ENCODE measurements at places on chromosomes 2 and 18. TPM values are rescaled to one million over a fixed set of nuclear protein-coding genes. Genes with fewer than 3 reads are reported as not detected.

Gene RTP5
- not detected for total RNA-seq

DNA sequence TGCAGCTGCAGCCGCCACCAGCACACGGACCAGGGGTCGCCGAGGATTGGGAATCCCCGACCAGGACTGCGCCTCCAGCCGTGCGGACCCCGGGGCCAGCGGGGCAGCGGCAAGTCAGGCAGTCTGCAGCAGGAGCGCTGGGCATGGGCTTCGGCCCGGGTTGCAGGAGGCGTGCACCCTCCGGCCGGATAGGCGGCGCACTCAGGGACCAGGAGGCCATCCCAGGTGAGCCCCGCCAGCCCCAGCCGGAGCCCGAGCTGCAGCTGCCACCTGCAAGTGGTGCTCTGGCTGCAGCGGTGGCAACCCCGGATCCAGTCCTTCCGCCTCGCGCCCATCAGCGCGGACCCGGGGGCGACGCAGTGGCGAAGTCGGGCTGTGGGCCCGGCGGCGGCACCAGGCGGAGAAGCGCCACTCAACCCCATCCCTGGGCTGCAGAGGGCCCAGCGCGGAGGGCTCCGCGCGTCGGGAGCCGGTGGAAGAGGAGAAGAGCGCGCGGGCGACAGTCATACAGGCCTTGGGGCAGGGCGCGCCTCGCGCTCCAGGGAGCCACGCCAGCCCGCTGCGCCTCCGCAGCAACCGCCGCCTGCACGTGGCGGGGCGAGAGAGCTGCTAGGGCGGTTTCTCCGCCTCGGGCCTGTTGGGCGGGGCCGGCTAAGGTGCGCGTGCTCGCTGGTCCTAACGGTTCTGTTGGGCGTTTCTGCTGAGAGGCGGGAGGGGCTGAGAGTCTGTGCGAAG lies 73.8 kb downstream of the RPIA start:
- DNase-seq = no peak

Gene CFAP65
- total RNA-seq = not detected

GRCh38 chr2:188974164-188974563 lies at the start of gene COL3A1:
TSS of gene COL3A1 (plus strand) at chr2:188974373. CDS start at chr2:188974490, 117 bp downstream.
- DNase-seq = no peak

DNA sequence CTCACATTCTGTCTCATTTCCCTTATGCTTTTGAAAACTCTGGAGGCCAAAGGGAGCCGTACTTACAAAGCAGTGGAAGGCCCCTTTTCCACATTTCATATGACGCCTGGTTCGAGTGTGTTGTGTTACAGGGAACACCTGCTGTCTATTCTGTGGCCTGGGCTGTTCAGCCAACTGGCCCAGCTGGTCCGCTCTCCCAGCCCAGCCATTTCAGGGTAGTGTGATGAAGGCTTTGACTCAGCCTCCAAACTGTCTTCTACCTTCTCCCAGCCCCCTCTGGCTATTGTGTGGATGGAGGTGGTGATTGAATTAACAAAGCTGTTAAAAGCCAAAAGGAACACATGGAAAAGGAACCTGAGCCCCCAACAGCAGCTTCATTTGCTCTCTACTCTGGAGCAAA lies 233.8 kb downstream of the ICOS start:
- DNase-seq = no peak

DNA sequence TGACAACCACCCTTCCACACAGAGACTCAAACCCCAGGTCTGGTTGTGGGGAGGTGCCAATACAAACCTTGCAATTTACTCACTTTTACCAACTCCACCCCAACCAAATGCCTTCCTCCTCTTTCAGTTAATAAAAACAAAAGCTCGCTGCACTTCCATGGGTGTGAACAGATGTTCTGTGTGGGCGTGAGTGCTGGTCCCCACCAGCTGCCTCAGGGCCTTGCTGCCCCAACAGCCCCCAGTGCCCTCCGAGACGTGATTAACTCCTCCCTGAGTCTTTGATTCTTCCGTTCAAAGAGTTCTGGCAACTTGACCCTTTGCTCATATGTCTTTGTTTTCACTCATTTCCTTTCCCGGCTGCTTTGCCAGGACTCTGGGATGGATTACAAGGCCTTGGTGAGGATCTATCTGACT lies 258.9 kb upstream of the CXCR4 start:
- peak; percentile 32 for DNase-seq

DNA sequence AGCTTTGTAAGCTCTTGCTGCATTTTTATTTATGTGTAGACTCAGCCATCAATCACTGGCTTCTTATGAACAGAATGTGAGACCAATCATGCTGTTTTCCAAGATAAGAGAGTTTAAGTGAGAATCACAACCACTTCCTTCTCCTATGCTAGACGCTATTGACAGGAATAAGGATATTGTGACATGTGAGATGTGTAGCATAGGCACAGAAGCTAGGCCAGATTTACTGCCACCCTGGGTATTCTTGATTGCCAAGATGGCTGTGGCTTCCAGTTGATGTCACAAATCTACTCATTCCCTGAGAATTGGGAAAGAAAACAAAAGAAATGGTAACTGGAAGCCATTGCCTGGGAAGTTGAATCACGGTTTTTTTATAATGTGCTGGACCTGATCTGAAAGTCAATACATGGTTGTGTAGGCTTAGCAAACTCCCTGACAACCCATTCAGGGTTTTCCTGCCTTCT lies 49.9 kb downstream of the RAB27B start:
- DNase-seq = no peak

DNA sequence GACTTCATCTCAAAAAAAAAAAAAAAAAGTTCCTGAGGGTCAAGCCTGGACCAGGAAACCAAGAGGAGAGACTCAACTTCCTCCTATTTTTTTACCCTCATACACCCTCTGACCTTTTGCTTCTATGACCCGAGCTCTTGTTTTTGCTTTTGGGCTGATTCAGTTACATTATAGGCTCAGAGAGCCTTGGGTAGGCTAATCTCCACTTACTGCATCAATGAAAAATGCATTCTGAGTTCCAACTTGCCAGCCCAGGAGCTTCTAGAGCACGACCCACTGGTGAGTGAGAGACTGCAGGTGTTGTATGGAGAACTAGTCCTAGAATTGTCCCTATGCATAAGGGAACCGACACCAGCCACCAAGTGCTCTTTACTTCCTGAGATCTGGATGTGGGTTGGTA lies 91.1 kb downstream of the CABLES1 start:
- DNase-seq = no peak

Gene NEURL3
- total RNA-seq = 2.5 TPM

DNA sequence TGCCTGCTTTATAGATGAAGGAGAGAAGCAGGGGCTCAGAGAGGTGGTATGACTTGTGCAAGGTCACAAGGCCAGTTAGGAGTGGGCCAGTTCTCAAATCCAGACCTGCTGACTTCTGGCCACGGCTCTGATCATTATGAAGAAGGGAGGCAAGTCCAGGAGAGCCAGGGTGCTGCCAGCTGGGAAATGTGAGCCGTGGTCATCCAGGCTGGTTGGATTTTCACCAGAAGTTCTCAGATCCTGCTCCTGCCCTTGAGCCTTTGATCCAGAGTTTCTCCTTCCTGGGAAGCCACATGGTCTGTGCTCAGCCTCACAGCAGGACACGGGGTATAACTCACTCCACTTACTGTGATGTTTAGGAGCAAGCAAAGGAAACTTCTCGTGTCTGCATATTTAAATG lies 239.9 kb downstream of the KLHL29 start:
- no peak for DNase-seq

Gene STARD6
- not detected for total RNA-seq

Gene SCYGR4
- not detected for total RNA-seq

DNA sequence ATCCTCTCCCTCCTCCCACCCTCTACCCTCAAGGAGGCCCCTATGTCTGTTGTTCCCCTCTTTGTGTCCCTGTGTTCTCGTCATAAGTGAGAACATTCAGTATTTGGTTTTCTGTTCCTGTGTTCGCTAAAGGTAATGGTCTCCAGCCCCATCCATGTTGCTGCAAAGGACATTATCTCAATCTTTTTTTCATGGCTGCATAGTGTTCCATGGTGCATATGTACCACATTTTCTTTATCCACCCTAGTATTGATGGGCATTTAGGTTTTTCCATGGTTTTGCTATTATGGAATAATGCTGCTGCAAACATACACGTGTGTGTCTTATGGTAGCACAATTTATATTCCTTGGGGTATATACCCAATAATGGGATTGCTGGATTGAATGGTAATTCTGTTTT lies 33.0 kb downstream of the PUM2 start:
- no peak for DNase-seq

DNA sequence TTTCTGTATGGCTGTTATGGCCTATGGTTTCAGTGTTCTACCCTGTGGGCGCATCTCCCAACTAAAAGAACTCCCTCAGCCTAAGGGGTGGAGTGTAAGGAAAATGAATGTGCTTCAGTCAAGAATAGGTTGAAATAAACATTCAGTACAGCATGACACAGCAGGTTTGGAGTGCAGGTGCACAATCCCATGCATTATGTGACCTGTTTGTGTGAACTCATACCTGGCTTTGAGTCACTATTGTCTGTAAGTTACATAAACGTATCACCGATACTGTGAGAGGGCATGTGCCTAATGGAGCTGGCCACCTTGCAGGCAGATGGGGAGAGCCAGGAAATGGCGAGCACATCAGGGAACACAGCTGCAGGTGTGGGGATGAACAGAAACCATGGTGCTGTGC lies 216.0 kb downstream of the DSEL start:
- no peak for DNase-seq

DNA sequence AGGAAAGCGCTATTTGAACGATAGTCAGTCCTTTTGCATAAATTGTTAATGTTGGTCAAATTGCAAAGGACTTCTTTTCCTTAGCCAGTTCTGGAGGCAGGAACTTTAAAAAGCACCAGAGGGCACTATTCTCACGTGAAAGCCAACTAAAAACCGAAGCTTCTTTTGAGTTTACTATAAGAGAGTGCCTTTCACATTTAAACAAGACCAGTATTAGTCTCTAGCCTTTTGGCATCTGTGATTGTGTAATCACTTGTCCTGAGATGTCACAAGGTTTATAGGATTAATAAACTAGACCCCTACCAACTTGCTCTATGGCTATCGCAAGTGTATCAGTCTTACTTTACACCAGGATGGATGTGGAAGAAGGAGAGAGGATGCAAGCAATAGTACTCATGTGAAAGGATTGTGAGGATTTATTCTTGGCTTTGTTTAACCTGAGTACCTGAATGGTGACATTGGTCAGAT lies 14.4 kb upstream of the STAT4 start:
- DNase-seq = no peak

Measured in vagina (tissue), 2 donors.